Cortex of kidney (tissue), 1 donor: ENCODE measurements at places on chromosomes 6 and 20.

GRCh38 chr6:31227143-31227542 lies 44.7 kb downstream of the HLA-C start:
- DNase-seq: no peak

DNA sequence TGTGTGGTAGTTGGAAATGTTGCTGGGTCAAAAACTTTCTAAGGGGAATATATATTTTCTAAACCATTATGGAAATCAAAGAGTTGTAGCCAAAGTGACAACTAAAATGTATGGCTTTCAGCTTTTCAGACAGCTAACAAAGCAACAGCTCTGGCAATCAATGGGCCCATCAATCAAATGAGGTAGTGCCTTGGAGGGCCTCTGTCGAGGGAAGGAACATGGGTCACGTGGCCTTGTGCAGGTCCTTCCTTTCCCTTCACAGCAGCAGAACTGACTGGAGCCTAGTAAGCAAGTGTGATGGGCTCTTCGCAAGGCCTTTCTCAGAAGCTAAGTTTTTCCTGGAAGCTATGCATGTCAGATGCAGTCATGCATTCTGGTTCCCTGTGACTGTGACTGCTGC lies 17.9 kb downstream of the FAXC start:
- no peak for DNase-seq

GRCh38 chr6:52566201-52566600 lies 10.7 kb downstream of the TRAM2 start:
- DNase-seq: no peak

DNA sequence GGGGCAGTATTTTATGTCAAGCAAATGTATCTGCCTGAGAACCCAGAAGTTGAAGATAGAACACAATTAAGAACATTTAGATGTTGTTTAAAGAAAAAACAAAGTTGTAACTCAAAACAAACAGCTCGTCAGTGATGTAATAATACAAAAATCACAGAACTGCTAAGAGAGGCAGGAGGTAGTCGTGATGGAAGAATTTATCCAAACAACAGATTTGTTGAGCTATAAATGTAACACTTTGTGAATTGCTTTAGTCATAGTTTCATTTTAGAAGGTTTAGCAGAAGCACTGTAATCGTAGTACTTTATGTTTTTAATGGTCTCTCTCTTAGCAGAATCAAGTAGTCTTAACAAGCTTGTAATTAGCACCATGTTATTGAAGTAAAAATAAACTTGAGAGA lies 73.6 kb downstream of the SCAF8 start:
- DNase-seq: no peak

DNA sequence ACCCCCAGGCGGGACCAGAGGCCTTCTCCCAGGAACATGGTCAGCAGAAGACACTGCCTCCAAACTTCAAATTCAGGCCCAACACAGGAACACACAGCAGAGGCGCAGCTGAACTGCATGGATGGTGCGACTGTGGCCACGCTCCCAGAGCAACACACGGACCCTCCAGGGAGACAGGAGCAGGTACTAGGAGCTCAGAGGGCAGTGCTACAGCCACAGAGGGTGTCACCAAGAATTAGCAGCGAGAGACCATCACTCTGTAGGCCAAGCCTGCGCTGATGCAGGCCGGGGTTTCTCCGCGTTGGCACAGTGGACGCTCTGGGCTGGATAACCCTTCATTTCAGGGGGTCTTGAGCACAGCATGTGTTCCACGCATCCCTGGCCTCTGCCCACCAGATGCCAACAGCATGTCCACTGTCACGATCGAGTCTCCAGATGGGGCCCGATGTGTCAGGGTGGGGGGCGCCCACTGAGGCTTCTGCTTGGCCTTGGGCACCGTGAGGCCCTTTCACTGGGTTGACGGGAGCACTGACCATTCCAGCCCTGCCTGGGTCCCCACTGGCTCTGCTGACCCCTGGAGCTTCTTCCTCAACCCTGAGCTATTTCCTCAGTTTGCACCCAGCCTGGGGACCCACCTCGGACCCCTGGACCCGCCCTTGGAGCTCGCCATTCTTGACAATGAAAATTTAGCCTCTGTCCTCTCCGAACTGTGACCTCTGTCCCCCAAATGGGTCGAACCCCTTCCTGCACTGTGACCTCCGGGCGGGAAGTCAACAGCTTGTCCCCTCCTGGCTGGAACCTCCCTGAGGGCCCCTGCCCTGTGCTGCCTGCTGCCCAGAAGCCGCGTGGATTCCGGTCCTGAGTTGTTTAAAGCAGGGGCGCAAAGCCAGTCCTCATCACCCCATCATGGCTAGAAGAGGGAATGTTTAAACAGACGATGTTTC lies 239.4 kb downstream of the DLL1 start:
- DNase-seq: no peak

DNA sequence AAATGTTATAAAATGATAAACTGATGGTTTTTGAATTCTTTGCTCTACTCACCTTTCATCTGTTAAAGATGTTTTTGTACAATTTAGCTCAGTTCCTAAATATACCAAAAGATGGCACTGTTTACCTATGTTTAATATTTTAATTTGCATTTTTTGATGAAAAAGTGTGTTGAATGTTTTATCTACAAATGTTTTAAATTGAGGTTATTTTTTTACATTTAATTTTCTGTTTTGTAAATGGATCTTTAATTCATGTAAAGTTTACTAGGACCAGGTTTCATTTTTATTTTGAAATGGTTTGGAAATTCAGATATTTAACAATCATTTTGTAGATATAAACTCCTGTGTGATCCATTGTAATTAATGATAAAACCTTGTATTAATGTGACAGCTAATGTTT lies 30.0 kb downstream of the CDKAL1 start:
- DNase-seq: no peak

GRCh38 chr6:133114973-133115372 lies 126.2 kb upstream of the EYA4 start:
- no peak for DNase-seq

GRCh38 chr6:77159730-77160129 lies 303.6 kb downstream of the HTR1B start:
- no peak for DNase-seq

DNA sequence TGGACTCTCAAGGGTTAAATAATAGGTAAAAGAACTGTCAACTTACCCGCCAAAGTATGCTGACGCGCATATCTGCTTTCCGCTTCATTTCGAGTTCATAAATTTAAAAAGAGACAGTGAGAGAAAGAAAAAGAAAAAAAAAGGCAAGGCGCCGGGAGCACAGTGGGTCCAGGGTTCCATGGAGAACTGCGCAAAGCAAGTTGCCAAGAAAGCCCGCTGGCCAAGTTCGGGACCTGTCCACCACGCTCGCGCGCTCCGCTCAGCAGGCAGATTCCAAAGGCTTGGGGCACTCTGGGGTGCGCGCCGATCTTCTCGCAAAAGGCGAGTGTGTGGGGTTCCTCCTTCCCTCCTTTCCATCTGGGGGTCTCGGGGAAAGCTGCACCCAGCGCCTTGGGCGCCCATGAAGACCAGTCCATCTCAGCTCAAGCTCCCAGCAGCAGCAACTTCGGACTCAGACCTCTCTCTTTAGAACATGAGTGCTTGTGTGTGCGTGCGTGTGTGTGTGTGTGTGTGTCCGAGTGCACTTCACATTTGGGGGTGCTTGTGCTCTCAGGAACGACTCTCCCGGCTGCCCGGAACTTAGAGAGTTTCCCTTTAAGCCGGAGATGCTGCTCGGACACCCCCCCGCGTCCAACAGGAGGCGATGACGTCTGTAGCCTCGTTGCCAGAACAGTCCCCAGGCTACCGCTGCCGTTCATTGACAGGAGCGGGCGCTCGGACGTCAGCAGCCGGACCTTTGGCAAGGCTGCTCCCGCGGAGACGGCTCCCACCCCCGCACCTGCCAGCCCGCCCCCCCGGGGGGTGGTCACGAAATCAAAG lies 180.0 kb downstream of the TBXT start:
- no peak for DNase-seq

DNA sequence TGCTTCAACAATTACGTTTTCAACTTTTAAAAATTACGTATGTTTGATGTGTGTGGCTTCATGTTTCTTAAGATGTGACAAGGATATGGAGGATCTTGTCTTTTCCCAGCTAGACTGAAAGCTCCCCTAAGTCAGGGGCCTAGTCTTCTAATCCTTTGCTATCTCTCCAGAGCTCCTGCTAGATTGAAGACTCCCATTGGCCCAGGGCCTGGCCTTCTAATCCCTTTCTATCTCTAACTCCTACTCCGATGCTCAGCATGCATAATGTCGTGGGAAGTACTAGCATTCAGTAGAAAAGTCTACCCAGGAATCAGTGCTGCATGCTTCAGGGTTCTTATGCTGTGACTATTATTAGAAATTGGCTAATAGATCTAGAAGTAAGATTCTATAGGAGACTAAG lies 144.8 kb upstream of the SUPT3H start:
- no peak for DNase-seq

- DNase-seq: no peak
Observed at GRCh38 chr6:81722506-81723223, 29.8 kb downstream of the TENT5A start.

DNA sequence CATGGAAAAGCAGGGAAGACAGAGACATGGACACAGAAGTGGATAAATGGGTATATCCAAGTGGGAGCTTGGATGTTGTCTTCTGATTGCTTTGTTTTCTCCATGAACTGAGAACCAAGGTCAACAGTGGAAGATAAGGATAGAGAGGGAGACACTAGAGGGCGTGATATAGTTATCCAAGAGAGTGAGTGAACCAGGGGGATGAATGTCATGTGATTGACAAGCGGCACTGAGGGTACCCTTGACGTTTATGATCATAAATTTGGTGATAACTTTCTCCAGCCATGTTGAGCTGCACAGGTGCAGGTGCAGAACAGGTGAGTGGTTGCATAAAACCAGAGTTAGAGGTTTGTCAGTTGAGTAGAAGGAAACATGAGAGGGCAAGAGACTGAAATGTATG lies 20.7 kb downstream of the EBF4 start:
- no peak for DNase-seq

DNA sequence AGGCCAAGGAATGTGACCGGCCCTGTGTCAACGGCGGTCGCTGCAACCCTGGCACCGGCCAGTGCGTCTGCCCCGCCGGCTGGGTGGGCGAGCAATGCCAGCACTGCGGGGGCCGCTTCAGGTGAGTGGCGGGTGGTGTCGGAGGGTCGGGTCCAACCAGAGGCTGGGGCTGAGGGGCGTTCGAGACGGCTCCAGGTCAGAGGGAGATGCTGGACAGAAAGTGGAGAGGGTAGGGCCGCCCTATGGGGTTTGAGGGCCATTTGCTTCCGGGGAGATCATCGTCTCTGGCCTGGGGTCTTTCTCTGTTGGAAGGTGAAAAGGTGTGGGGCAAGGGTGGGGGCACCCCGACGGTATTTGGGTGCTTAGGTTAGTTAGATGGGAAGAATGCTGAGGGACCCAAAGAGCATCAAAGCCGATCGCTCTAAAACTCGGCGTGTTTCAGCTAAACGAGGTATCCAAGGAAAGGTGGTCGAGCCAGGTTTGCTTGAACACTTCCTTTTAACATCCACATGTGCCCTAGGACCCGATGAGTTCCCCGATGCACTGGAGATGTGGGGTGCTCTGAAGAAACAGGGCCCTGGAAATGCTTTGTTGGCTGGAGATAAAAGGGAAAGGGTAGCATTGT lies 691 bp downstream of the ATRN start:
- no peak for DNase-seq

DNA sequence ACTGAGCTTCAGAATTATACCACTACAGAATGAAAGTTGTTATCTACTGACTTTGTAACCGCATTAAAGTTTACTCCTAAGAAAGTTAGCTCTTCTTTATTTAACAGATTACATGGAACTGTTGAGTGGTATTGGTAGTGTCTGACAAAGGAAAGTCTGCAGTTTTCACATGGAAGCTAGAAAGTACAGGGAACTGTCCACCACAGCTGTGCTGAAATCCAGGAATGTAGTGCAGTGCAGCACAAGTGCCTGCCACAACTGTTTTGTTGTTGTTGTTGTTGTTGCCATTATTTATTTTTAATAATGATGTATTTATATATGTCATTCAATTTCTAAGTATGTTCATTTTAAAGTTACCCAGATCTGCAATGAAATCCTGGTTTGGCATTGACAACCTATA lies 464.9 kb downstream of the TBC1D32 start:
- no peak for DNase-seq

DNA sequence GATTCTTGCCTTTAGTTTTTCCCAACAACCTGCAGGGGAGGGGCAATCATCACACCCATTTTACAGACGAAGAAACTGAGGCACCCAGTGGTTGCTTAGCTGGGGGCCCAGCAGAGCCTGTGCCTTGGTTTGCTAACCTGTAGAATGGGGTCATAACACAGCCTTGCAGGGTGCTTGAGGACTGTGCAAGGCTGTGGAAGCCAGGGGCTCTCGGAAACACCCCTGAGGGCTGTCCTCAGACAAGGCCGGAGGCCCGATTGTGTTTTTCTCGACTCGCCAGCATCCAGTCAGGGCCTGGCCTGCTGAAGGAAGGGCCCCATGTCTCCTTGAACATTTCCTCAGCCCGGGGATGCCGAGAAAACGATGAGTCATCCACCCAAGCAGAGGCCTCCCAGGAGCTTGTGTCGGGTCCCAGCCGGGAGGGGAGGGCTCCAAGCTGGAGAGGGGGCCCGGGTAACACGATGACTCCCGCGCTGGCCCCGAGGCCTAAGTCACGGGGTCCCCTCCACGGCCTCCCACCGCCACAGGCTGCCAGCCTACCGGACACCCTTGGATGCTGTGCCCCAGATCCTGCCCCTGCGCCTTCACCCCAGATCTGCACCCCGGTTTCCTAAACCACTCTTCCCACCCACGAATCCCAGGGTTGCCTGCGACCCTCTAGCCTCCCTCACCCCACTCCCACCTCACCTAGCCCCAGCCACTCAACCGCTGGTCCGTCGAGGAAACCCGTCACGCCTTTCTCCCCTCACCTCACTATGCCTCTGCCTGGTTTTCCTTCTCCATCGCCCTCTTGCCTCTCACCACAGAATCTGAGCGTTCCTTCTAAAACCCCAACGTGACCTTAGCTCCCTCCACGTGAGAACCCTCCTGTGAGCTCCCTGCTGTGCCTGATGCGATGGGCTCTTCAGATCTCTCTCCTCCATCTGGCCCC lies 10.6 kb downstream of the NOL4L start:
- no peak for DNase-seq

- no peak for DNase-seq
Observed at GRCh38 chr20:31676609-31676989, 38.9 kb downstream of the COX4I2 start.

DNA sequence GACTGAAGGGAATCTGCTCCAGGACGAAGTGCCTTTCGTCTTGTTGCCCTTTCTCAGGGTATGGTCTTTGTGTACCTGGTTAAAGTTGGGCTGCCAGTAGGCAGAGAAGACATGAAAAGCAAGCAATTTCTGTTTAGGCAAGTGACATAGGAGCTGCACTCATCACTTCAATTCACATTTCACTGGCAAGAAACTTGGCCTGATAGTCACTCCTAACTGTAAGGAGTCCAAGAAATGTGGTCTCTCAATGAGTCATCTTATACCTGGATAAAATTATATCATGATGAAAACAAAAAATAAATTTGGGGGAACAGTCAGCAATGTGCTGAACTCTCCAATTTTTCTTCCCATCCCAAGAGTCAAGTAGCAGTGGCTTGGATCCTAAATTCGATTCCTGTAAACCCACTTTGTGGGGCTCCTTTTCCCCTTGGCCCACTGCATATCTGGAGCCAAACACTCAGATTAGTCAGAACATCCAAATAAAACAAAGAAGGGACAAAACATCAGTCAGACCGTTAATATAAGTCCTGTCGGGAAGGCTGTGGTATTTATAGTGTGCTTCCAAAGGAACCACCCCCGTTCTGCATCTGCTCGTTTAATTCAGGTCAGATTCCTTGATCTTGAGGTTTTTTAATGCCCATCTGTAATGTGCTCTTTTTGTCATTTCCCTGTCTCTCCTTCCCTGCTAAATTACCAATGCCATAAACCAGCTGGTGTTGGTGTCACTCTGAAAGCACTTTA lies 5.0 kb upstream of the GABRR1 start:
- no peak for DNase-seq

GRCh38 chr6:148566664-148567350 lies 180.0 kb upstream of the UST start:
- DNase-seq: no peak

GRCh38 chr6:111761783-111762312 lies 111.4 kb downstream of the FYN start:
- DNase-seq: no peak
